GM04504 (cell line): ENCODE measurements at places on chromosomes 4 and X.

- DNase-seq, result peak; percentile 51
These were observed 94.2 kb downstream of the CXCL13 start for GRCh38 chr4:77699731-77700210.

DNA sequence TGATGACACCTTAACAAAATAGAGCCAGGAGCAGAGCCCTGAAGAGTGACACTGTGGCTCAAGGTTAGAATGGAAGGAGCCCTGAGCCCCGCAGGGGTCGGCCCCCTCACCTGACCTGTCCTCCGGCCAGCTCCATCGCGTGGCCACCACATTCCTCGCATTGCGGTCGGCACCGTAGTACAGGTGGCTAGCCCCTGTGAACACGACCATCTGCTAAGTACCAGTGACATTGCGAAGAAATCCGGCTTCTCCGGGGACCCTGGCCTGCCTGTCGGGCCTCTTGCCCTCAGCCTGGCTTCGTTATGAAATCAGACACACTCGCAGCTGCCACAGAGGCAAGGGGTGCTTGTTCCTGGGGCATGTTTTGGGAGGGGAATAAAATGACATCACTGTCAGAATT is 179.0 kb downstream of the AFAP1 start:
- no peak for DNase-seq

DNA sequence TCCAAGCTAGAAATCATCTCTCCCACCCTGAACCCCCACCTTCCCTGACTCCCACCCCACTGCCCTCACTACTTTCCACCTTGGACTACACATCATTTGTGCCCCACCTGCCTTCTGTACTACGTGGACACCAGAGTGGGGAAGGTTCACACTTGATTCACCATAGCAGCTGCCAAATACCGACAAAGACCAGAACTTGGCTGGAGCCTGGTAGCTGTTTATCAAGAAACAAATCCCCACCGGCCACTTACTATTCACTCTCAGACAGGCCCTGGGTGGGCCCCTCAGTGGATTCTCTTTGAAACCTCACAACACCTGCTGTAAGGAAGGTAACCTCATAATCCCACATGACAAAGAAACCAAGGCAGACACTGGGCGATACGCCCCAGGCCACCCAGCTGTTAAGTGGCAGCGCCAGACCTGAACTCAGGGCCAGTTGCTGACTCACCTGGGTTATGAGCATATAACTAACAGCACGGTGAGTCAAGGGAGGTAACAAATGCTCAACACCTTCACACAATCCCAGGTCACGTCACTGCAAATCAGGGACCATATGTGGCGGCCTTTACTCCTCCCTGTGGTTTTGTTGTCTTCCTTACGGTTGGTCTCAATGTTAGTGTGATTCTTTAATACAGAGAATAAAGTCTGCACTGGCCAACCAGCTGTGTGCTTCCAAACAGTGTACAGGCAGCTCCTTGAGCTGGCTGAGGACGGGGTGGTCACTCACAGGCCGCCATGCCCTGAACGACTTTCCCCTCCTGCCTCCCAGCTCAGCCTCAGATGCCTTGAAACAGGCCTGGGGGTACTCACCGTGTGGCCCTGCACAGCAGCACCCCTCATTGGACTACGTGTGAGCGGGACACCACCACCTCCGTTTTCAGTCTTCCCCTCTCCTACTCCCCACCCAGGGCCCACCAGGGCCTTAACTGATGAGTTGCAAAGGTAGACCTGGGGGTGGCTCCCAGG is 7.5 kb downstream of the WDR1 start:
- no peak for DNase-seq

DNA sequence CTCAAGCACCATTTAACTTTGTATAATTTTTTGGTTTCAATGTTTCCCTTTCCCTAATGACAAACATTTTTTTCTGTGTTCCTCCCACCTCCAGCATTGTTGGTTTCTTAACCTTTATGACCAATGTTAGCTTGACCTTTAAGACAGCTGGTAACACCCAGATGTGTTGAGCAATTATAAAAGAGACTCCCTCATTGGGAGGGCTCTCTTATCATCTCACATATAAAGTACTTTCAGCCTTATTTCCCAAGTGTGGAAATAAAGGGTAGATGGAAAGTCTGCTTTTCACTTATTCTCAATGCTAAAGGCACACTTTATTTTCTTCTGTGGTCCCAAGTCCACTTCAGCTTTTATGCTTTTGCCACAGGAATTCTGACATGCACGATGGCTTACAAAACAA is 1420.4 kb downstream of the RAPGEF2 start:
- no peak for DNase-seq

DNA sequence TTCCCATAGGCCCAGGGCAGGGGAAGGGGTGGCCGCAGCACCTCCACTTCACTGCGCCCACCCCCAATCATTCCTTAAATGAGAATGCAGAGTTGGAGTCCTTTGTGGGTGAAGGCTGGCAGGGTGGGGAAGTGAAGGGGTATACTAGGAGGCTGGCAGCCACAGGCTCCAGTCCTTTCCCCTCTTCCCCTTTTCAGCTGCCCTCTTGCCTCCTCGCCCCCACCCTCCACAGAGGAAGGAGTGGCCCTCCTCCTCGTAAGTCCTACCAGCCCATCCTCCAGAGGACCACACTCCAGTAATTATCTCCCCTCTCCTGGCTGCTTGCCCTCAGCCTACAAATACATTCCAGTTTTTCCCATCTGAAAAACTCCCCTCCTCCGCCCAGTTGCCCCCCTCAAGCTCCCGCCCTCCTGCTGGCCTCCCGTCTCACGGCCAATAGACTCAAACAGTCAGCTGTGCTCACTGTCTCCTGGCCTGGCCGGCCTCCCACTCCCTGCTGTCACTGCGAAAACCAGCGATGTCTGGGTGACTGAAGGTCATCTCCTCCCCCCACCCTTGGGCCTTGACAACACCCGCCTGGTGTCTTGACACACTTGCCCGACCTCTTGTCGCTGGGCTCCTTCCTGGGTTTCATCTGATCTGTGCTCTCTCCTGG is 38.8 kb downstream of the EFNB1 start:
- DNase-seq, result no peak

GRCh38 chr4:5137927-5138326 is 86.6 kb downstream of the STK32B start:
- peak; percentile 58 for DNase-seq

GRCh38 chrX:39969819-39970504 is 127.8 kb downstream of the BCOR start:
- DNase-seq, result no peak

DNA sequence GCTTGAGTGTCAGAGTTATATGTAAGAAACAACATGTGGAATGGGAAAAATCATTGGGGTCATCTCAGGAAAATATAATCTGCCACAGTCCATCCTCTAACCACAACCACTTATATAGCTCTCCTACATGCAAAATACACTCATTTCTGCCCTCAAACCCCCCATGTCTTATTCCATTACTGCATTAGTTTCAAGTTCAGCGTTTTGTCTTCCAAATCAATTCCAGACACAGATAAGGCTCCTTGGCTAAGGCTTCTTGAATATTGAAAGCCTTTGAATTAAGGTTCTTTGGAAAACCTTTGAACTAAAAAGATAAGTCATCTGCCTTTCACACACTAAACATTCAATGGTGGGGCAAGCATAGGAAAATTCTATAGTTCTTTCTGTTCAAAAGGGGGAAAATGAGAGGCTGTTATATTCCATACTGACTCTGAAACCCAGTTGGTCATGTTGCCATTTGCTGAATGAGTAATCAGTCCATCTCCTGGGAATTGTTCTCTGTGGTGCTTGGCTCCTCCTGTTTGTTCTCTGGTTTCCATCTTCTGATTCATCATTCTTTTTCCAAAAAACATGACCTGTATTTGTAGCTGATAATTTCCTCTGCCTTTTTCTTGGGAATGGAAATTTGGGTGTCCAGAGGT is 218.7 kb downstream of the BMPR1B start:
- peak; percentile 57 for DNase-seq

DNA sequence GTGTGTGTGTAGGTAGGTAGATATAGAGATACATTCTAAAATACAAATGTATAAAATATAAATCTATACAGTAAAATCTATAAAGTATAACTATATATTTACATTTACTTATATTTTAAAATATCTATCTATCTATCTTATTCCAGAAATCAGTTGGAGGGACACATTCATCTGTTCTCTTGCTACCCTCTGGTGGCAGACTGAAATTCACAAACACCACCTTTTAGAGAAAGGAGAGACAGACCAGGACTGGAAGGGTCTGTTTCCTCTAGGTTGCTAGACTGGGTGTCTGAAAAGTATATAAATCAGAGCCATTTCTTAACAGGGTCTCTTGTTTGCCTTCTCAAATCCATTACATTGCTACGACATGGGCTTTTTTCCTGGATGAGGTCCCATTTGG is 343.0 kb downstream of the OPHN1 start:
- no peak for DNase-seq

DNA sequence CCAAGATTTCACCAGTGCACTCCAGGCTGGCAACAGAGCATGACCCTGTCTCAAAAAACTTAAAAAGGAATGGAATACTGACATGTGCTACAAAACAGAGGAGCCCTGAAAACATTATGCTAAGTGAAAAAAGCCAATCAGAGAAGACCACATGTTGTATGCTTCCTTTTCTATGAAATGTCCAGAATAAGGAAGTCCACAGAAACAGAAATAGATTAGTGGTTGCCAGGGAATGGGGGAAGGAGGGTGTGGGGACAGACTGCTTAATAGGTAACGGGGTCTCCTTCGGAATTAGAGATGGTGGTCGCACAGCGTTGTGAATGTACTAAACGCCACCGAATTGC is 30.1 kb upstream of the KIAA0232 start:
- no peak for DNase-seq

DNA sequence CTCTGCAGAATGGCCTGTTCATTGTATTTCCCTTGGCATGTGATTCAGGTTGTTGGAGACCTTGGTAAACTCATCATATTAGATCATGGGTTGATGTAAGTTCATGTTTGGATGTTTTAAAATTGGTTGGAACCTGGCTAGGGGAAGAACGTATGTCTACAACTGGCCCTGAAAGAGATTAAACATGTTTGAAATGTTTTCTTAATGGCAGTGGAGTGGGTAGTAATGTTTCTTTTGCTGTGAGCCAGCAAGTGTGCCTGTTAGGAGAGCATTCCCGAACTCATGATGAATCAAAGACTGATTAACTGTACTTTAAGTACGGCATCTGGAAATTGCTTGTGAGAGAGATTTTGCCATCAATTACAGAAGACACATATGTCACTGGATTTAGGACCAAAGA is 44.5 kb upstream of the SLC4A4 start:
- no peak for DNase-seq

DNA sequence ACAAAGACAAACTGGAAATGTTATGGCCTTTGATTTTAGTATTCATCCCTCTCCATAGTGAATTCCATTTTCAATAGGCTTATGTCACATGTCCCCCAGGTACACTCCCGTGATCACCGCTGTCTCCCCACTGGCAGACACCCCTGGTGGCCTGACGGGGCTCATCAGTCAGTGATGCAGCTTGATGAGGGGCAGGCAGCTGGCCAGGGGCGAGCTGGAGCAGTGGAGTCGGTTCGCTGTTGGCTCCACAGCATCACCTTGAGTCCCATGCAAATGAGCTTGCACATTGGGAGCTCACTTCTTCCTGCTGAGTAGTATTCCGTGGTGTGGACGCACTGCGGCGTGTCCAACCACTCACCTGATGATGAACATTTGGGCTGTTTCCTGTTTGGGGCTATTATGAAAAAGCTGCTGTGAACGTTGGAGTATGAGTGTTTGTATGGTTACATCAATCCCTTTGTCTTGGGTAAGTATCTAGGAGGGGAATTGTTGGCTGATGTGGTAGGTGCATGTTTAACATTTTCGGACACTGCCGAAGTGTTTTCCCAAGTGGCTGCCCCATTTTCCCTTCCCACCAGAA is 5.2 kb downstream of the TREX2 start:
- no peak for DNase-seq

DNA sequence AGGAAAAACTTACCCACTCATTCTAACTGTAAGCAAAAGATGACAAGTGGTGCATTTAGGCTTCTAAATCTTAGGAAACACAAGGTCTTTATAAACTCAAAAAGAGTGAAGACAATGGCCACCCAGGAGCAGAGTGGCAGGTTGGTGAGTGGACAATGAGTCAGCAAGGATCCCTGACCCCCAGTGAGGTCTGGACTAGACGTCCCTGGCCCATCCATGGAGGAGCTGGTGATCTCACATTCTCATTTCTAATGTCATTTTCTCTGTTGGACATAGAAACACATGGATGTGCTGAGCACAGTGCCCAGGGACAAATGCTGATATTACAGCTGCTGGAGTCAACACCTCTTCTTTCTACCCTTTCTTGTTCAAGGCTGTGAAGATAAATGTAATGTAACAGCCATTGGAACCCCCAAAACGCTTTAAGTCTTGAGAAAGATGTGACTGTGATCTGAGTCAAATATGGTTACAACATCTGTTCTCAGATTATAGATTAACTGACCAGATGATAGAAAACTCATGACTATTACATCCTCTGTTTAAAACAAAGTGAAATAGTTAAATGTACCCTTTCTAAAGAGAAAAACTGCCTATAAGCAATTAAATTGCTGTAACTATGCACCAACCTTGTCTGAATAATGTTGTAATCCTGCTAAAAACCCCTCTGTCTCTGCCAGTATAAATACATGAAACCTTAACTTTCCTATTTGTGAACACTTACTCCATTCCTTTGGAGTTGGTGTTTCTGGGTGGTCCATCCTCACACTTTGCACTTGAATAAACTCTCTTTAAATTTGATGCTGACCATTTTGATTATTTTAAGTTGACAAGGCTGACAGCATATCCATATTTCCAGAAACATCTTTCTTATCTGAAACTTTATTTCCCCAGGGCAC is 92.7 kb downstream of the USP46 start:
- DNase-seq, result no peak

- DNase-seq, result peak; percentile 60
These were observed 31.8 kb downstream of the AMMECR1 start for GRCh38 chrX:110286106-110286505.

DNA sequence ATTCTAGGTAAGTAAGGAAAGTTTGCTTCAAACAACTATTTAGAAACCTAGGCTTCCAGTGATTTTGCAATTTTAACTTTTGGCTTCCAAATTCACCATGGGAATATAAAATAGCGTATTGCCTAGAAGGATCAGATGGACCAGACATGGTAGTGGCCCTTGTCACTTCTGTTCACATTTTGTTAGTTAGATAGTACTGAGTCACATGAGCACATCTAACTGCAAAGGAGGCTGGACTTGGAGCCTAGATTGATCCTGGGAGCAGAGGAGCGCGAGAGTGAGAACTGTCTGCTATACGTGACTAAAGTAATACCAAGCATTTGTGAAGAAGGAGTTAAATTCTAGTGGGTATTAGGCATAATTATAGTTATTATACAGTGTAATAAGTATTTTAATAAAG is 102.4 kb downstream of the ARHGAP24 start:
- DNase-seq, result no peak
